Right renal cortex interstitium (tissue), 3 donors: ENCODE measurements at places on chromosomes 5 and 9. TPM values are rescaled to one million over a fixed set of nuclear protein-coding genes. Genes with fewer than 3 reads are reported as not detected.

The ESM1 gene
- polyA plus RNA-seq: 13.3 TPM

The ENTPD2 gene
- 2.9 TPM for polyA plus RNA-seq

The FOXD1 gene
- 9.1 TPM for polyA plus RNA-seq

DNA sequence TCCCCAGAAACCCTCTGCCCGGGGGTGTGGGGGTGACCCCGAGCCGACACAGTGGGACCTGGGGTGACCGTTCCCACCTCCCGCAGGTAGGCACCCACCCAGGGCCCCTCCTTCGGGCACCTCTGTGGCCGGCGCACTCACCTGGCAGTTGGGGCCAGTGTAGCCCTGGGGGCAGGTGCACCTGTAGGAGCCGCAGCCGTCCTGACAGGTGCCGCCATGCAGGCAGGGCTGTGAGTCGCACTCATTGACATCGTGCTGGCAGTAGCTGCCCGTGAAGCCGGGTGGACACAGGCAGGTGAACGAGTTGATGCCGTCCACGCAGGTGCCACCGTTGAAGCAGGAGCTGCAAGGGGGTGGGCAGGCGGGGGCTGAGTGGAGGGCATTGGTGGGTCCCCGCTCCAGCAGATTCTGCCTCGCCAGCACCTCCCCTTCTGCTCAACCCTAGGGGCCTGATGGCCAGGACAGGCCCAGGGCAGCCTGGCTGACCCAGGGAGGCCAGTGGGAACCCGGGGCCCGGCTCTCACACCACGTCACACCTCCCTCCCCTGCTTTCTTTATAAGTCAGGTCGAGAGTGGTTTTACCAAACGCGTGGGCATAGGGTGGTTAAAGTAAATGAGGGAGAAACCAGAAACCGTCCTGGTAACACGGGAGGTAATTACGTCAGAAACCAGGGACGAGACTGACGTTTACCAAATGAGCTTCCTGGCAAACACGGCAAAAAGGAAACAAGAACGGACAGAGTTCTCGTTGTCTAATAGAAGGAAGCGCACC, 26.1 kb upstream of the SEC16A start:
- no peak for DNase-seq

DNA sequence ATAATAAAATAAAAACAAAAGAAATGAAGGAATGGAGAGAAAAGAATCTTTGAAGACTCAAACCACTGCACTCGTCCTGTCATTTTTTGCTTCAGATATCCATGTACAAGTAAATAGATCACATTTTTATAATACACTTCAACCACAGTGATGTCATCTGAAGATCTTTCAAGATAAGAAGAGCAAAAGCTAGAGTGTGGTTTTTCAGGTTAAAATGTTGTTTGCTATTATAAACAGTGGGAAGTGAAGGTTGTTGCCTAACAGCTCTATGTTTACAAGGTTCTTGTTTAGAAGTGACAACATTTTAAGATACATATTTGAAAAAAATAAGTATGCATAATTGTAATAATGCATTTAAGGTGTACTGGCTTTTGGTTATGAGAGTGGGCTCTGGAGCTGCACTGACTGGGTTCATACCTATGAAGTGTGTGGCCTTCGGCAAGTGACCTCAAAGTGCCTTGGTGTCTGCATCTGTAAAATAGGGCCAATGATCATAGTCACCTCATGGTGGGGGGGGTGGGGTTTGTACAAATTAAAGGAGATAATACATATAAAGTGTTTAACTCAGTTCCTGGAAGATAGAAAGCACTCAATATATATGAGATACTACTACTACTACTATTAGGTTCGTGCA, 45.5 kb upstream of the IL7R start:
- DNase-seq: no peak

DNA sequence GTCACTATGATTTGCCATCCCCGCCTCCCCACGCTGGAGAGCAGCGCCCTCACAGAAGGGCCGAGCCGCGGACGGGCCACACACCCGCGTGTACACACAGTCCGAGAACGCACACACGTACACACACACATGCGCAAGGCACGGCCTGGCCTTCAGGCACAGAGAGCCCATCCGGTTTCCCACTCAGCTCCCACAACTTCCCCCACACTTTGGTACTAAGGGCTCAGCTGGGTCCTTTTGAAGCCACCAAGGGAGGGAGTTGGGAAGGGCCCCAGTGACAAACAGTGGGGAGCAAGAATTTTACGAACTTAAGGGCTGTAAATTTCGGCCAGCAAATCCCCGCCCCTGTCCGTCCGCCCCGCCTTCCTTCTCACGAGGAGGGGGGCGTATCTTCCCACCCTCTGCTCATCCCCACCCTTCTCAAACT, 133.3 kb upstream of the HAND1 start:
- no peak for DNase-seq

DNA sequence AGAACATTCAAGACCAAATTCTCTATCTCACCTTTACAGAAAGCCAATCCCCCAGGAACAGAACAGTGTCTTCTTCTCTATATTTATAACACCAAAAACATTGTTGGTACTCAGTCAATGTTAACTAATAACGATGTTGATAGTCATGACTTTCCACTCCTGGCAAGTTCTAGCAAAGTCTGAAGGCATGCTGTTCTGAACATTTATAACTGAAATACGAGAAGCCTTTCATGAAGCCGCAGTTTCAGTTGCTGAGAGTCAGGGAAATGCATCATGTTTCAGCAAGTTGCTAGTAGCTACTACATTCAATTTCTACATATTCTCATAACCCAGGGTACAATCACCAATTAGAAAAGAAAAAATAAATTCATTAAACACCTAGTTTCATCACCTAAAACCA, 301.4 kb downstream of the PDE4D start:
- DNase-seq: no peak
